Hepatic stellate cell (primary cell): ENCODE measurements at places on chromosomes 3 and 15.

GRCh38 chr3:59115364-59116232 lies 65.8 kb upstream of the CFAP20DC start:
- no peak for DNase-seq

- no peak for DNase-seq
These were observed 267.4 kb upstream of the HES1 start for GRCh38 chr3:193868590-193868989.

- no peak for DNase-seq
These were observed 22.2 kb downstream of the GRAMD2A start for GRCh38 chr15:72175186-72176044.

- DNase-seq: no peak
These were observed 19.1 kb downstream of the DUSP7 start for GRCh38 chr3:52037291-52037690.

GRCh38 chr15:62035256-62035924 lies 24.9 kb downstream of the VPS13C start:
- peak; percentile 13 for DNase-seq

GRCh38 chr15:68775671-68776476 lies 44.8 kb downstream of the ANP32A start:
- no peak for DNase-seq
